Activated T-helper 17 cell treated with anti-CD3 and anti-CD28 coated beads, Interleukin-2, amount 50 U/mL, for 72 hours (primary cell): ENCODE measurements at places on chromosomes 3 and 15.

- no peak for ATAC-seq
Measured at GRCh38 chr3:170909129-170909903, 879 bp upstream of the EIF5A2 start.

DNA sequence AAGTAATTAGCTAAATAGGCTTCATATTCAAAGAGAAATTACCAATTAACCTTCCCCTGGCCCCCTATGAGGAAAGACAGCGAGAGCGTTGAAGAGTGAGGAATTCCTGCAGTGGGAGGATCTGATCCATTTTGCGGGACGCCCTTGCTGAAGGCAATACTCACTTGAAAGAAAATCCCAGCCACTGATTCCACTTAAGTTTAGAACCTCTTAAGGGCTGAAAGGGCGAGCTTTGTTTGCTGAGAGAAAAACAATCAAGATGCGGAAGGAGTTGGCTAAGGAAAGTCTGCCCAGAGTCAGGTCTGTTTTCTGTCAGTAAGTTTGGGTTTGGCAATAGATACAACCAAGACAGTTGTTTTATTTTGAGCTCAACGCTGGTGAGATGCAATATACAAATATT, 102.8 kb upstream of the GBE1 start:
- no peak for ATAC-seq

DNA sequence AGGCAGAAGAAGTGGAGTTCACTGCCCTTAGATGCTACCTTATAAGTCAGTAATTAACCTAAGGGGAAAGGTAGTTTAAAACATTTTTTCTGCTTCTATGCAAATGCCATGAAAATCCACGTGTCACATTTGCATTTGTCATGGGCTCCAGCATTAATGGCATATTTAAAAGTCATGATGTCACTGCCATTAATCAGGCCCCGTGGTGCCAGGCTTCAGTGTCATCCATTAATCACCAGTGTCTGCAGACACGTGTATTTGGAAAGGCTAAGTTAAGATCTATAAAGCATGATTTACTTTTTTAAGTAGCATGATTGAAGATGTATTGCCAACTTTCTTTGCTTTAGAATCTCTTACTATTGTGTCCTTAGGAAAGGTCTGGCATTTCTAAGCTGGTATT, 857.8 kb downstream of the TUSC7 start:
- ATAC-seq = no peak

- peak; percentile 42 for ATAC-seq
Measured at GRCh38 chr3:45841420-45841756, 531 bp downstream of the LZTFL1 start.
